ENCODE measurements at places on chromosomes 7 and 10. TPM values are rescaled to one million over a fixed set of nuclear protein-coding genes. Genes with fewer than 3 reads are reported as not detected.

The CNPY1 gene
- not detected for total RNA-seq

The AGAP5 gene
- total RNA-seq, result 7.4 TPM

The LRRN3 gene
- 91.4 TPM for total RNA-seq

The FGFBP3 gene
- total RNA-seq, result 3.6 TPM

The EPDR1 gene
- 1.1 TPM for total RNA-seq

The LRRC18 gene
- total RNA-seq, result not detected

GRCh38 chr10:11447586-11447985 lies 163.9 kb downstream of the USP6NL start:
- no peaks in the 10 kb centered on the region for H3K4me1 ChIP-seq
- H3K27me3 ChIP-seq, result no peaks in the 10 kb centered on the region

GRCh38 chr10:70441895-70442309 lies 421 bp upstream of the NODAL start:
- no peak for DNase-seq
- H3K4me3 ChIP-seq, result no peak overlapping the region
- peaks cover 26% of the 10 kb centered on the region for H3K27me3 ChIP-seq
- H3K36me3 ChIP-seq, result no peaks in the 10 kb centered on the region
- no peak overlapping the region for H3K27ac ChIP-seq

DNA sequence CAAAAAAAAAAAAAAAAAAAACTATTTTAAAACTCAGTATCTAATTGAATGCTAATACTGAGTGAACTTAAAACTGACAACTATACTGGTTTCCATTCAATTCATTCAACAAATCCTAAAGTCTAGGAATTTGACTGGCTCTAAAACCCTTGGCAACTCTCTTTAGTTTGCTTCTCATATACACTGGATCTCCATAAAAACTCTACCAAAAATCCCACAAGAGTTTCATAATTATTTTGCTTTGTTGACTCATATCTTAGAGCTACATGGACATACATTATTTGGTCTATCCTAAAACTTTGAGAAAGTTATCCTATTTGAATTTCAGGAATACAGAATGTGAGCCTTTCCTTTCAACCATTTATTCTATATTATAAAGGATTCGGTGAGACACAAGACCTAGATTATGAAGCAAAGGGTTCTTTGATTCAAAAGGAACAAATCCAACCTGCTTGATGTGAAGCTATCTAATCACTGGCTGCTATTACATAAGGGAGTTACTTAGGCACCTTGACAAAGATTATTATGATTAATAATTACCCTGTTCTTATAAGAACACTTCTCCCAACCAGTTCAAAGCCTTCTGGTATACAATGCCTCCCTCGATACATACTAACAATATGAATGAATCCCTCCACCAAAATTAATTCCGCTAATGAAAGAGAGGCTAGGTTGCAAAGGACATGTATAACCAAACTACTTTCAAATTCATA lies 15.8 kb upstream of the KMT2E start:
- H3K4me1 ChIP-seq, result peaks cover 92% of the 10 kb centered on the region
- no peak for DNase-seq
- H3K36me3 ChIP-seq, result peaks cover 5% of the 10 kb centered on the region
- no peak overlapping the region for H3K4me3 ChIP-seq
- H3K27me3 ChIP-seq, result no peaks in the 10 kb centered on the region

- H3K27ac ChIP-seq, result no peak overlapping the region
- no peak overlapping the region for H3K4me3 ChIP-seq
- no peaks in the 10 kb centered on the region for H3K4me1 ChIP-seq
- H3K36me3 ChIP-seq, result no peaks in the 10 kb centered on the region
- H3K27me3 ChIP-seq, result peaks cover 1% of the 10 kb centered on the region
Observed at GRCh38 chr7:130703851-130704250, 17.5 kb upstream of the TSGA13 start.

- H3K27ac ChIP-seq, result no peak overlapping the region
- H3K27me3 ChIP-seq, result no peaks in the 10 kb centered on the region
- no peak overlapping the region for H3K4me3 ChIP-seq
- no peak for DNase-seq
- no peaks in the 10 kb centered on the region for H3K4me1 ChIP-seq
- H3K36me3 ChIP-seq, result peaks cover 14% of the 10 kb centered on the region
Observed at GRCh38 chr10:102602272-102603045, 41.8 kb upstream of the TRIM8 start.

DNA sequence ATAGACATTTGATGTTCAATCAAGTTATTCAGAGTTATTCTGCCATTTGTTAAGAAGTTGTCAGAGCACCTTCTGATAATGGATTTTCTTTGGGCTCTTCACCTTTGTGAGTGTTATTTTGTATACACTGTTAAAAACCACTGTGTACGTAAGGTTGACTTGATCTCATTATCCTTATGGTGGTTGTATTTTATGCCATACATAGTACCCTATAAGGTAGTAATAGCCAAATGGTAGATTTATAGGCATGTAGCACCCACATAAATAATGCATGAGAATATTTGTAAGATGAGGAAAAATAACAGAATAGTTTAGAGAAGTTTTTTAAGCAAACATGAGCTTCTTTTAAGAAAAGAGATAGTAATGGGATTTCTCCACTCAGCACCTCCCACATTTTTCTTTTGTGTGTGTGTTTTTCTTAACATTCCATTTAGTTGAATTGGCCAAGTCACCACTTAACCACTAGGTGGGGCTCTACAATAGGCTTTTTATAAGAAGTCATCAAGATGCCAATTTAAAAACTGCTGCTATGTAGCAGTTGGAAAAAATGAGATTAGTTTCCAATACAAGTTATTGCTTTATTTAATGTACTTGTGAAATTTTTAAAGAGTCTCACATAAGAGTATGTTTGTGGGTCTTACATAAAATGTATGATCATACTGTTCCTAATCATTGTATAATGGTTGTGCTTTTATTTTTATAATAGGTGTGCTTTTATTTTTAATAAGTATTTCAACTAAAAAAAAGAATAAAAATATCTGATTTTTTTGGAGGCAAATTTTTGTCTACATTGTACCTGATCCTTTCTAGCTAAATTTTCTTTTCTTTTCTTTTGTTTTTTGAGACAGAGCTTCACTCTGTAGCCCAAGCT lies 41.1 kb upstream of the STMP1 start:
- H3K36me3 ChIP-seq, result peaks cover 51% of the 10 kb centered on the region
- DNase-seq, result peak; percentile 14
- no peaks in the 10 kb centered on the region for H3K4me1 ChIP-seq

DNA sequence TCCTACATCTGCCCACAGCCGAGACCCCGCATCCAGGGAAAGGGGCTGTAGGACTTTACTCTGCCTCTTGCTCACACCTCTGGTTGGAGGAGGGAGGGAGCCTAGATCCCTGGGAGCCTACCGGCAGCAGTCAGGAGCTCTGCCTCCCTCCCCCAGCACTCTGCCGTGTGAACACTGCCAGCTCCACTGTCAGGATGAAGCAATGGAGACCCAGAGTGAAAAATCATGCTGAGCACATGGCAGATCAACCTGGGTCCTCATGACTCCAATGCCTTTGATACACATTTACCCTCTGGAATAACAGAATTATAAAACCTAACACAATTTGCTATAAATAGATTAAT lies 477.7 kb downstream of the TNS3 start:
- H3K36me3 ChIP-seq, result no peaks in the 10 kb centered on the region
- no peak overlapping the region for H3K27ac ChIP-seq
- H3K4me3 ChIP-seq, result no peak overlapping the region
- H3K27me3 ChIP-seq, result no peaks in the 10 kb centered on the region

- H3K36me3 ChIP-seq, result no peaks in the 10 kb centered on the region
- H3K4me3 ChIP-seq, result no peak overlapping the region
- H3K4me1 ChIP-seq, result no peaks in the 10 kb centered on the region
- DNase-seq, result no peak
Observed at GRCh38 chr10:30831426-30831825, 200.2 kb downstream of the ZNF438 start.

GRCh38 chr7:101510297-101510696 lies 118.8 kb downstream of the MYL10 start:
- no peaks in the 10 kb centered on the region for H3K36me3 ChIP-seq
- H3K4me3 ChIP-seq, result no peak overlapping the region
- no peak overlapping the region for H3K27ac ChIP-seq
- no peaks in the 10 kb centered on the region for H3K4me1 ChIP-seq
- DNase-seq, result no peak

DNA sequence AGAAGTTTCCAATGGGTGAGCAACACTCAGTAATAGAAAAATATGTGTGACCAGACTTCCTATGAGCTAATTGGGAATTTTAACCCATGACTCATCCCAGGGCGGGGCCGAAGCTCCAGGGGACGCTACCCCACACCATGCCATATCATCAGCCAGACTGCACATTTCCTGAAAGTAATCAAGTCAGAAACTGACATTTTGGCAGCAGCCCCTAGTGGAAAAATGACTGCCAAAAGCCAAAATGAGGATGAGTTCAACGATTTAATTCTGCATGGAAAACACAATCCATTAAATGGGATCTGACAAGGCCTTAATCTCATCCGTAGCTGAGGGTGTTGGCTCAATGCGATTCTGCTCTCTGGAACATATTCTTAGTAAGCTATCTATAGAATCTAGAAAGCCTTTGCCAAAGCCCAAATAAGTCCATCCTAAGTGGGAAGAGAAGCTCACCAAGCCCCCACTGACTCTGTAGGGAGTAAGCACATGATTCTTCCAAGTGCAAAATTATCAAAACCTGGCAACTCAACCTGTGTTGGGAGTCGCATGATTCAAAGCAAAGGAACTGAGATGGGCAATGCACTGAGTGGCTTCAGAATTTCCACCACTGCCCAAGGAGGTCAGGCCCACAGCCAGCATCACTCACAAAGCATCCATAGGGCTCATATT lies 93.1 kb upstream of the PDE1C start:
- H3K36me3 ChIP-seq, result no peaks in the 10 kb centered on the region
- no peak overlapping the region for H3K4me3 ChIP-seq
- no peaks in the 10 kb centered on the region for H3K4me1 ChIP-seq
- no peak for DNase-seq

GRCh38 chr10:3094609-3095036 lies 27.3 kb downstream of the PFKP start:
- DNase-seq, result no peak
- no peaks in the 10 kb centered on the region for H3K27me3 ChIP-seq
- peaks cover 3% of the 10 kb centered on the region for H3K36me3 ChIP-seq
- H3K4me1 ChIP-seq, result peaks cover 21% of the 10 kb centered on the region
- peak overlapping the region; percentile 64 for H3K27ac ChIP-seq

GRCh38 chr7:32043688-32044087 lies 26.5 kb downstream of the PDE1C start:
- no peak overlapping the region for H3K4me3 ChIP-seq
- no peaks in the 10 kb centered on the region for H3K36me3 ChIP-seq
- no peak for DNase-seq

GRCh38 chr7:19249281-19249680 lies 104.1 kb upstream of the FERD3L start:
- no peaks in the 10 kb centered on the region for H3K4me1 ChIP-seq
- no peak overlapping the region for H3K4me3 ChIP-seq
- DNase-seq, result no peak
- H3K27me3 ChIP-seq, result no peaks in the 10 kb centered on the region
- no peaks in the 10 kb centered on the region for H3K36me3 ChIP-seq

DNA sequence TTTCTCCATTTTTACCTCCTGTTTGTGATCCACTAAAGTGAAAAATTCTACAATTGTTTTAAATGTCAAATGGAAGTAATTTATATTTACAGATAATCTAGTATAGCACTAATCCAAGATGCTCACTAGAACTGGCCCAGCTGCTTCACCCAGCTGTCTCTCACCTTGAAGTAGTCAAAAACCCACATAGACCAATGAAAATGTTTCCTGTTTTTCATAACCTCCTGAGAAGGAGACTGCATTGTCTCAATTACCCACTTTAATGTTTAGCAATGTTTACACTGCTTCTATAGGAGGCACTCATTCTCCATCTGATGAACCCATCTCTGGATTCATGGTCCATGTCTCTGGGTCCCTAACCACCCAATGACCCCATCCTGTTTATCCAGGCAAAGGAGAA lies 56.1 kb upstream of the ADO start:
- no peak overlapping the region for H3K27ac ChIP-seq
- H3K36me3 ChIP-seq, result no peaks in the 10 kb centered on the region
- DNase-seq, result no peak

GRCh38 chr7:88509341-88509740 lies 202.6 kb upstream of the STEAP4 start:
- DNase-seq, result no peak
- no peaks in the 10 kb centered on the region for H3K36me3 ChIP-seq
- no peaks in the 10 kb centered on the region for H3K27me3 ChIP-seq
- H3K27ac ChIP-seq, result no peak overlapping the region
- H3K4me1 ChIP-seq, result no peaks in the 10 kb centered on the region
- no peak overlapping the region for H3K4me3 ChIP-seq

GRCh38 chr7:137878333-137878961 lies 31.7 kb upstream of the DGKI start:
- DNase-seq, result no peak
- no peak overlapping the region for H3K4me3 ChIP-seq
- H3K27ac ChIP-seq, result no peak overlapping the region
- H3K4me1 ChIP-seq, result no peaks in the 10 kb centered on the region
- H3K36me3 ChIP-seq, result peaks cover 17% of the 10 kb centered on the region

GRCh38 chr7:120654241-120654640 lies 203.7 kb downstream of the TSPAN12 start:
- DNase-seq, result no peak
- H3K4me3 ChIP-seq, result no peak overlapping the region
- no peaks in the 10 kb centered on the region for H3K36me3 ChIP-seq
- H3K27ac ChIP-seq, result no peak overlapping the region
- no peaks in the 10 kb centered on the region for H3K27me3 ChIP-seq

DNA sequence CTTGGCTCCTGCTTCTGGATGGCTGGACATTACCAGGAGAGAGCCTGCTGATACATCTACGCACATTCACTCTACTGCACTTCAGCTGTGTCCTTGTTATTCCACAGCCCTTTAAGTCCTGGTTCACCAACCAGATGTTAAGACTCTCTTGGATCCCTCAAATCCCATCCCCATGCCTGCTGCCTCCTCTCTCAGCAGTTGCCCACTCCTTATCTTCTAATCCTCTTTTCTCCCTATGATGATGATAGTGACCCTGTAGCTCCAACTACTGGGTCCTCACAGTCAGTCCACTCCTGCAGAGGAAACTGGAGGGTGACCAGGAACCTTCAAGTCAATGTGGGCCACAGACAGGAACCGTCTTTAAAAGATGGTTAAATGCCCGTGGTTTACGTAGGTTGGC lies 96.3 kb upstream of the PDCD4 start:
- no peaks in the 10 kb centered on the region for H3K27me3 ChIP-seq
- DNase-seq, result no peak
- H3K4me1 ChIP-seq, result no peaks in the 10 kb centered on the region
- no peak overlapping the region for H3K27ac ChIP-seq
- no peak overlapping the region for H3K4me3 ChIP-seq
- no peaks in the 10 kb centered on the region for H3K36me3 ChIP-seq

- no peaks in the 10 kb centered on the region for H3K27me3 ChIP-seq
- H3K36me3 ChIP-seq, result no peaks in the 10 kb centered on the region
- H3K4me3 ChIP-seq, result no peak overlapping the region
- peaks cover 7% of the 10 kb centered on the region for H3K4me1 ChIP-seq
- no peak overlapping the region for H3K27ac ChIP-seq
Observed at GRCh38 chr7:2251841-2252771, 10.1 kb downstream of the NUDT1 start.
